ENCODE measurements at places on chromosomes 4 and X.

DNA sequence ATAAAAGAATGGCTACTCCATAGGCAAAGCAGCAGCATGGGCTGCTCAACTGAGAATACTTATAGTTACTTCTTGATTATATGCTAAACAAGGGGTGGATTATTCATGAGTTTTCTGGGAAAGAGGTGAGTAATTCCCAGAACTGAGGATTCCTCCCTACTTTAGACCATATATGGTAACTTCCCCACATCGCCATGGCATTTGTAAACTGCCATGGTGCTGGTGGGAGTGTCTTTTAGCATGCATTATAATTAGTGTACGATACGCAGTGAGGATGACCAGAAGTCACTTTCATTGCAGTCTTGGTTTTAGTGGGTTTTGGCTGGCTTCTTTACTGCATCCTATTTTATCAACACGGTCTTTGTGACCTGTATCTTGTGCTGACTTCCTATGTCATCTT, 141.5 kb downstream of the MAGEB17 start:
- DNase-seq, result no peak

- DNase-seq, result no peak
Observed at GRCh38 chr4:40506492-40506891, 123.2 kb downstream of the RBM47 start.

GRCh38 chr4:185534866-185535611, at the start of gene PDLIM3:
PDLIM3 (minus strand) TSS chr4:185535507; CDS start chr4:185535434, 73 bp downstream.
- no peak for DNase-seq

DNA sequence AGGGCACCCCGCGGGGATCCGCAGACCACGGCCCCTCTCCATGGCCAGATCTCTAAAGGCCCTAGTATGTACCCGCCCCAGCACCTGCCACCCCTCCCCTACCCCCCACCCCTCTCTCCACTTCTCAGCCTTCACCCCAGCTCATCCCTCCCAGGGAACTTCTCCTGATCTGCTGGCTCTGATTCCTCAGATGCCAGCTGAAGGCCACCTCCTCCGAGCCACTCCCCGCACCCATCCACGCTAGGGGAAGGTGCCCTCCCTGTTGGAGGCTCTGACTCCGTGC, 11.9 kb downstream of the PSAPL1 start:
- no peak for DNase-seq

DNA sequence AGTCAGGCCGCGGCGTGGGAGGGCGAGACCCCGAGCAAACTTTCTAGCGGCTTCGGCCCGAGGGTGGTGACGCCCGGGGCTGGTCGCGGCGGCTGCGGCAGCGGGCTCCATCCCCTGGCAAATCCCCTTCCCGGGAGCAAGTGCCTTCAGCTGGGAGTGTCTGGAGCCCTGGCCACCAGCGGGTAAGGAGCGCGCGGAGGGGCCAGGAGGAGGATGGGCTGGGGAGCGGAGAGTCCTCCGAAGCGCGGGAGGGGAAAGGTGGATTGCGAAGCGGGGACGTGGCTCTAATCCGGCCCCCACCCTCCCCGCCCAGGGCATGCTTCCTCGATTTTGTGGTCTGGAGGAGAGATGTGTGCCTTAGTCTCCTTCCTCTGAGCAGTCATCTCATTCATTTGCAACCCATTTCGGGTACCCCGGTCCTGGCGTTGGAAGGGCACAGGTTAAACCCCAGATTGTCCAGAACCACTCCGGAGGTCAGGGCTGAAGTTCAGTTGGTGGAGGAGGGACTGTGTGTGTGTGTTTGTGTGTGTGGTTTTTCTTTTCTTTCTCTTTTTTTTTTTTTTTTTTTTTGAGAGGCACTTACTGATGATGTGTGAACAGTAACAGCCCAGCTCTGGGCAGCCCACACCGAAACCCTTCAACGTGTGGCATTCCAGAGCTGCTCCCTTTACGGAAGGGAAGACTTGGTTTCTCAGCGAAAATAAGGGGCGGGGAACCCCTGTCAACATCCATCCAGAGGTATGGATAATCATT, 516 bp downstream of the SGMS2 start:
- no peak for DNase-seq

- peak; percentile 46 for DNase-seq
Observed at GRCh38 chr4:153151535-153152455, 52.4 kb upstream of the TRIM2 start.

GRCh38 chrX:39661116-39661907, 436.4 kb downstream of the BCOR start:
- DNase-seq, result no peak

GRCh38 chr4:73308286-73308685, 49.7 kb upstream of the ANKRD17 start:
- DNase-seq, result no peak

DNA sequence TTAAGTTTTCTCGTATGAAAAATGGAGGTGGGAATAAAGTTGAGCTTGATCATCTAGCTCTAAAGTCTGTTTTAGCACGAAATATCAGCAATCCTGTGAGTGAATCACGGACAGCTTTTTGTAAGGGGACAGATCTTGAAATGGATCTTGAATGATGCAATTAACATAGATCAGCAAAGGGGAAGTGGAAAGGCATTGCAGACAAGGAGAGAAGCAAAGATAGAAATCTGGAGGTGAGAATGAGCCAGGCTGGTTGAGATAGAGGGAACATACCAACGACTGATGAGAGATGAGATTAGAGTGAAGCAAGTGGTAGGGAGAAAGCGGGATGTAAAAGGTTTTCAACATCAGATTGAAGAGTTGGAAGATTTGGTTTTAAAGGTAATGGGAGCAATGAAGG, 4.6 kb upstream of the DGKK start:
- DNase-seq, result no peak

GRCh38 chr4:96354036-96354712, 514.3 kb downstream of the PDHA2 start:
- no peak for DNase-seq

DNA sequence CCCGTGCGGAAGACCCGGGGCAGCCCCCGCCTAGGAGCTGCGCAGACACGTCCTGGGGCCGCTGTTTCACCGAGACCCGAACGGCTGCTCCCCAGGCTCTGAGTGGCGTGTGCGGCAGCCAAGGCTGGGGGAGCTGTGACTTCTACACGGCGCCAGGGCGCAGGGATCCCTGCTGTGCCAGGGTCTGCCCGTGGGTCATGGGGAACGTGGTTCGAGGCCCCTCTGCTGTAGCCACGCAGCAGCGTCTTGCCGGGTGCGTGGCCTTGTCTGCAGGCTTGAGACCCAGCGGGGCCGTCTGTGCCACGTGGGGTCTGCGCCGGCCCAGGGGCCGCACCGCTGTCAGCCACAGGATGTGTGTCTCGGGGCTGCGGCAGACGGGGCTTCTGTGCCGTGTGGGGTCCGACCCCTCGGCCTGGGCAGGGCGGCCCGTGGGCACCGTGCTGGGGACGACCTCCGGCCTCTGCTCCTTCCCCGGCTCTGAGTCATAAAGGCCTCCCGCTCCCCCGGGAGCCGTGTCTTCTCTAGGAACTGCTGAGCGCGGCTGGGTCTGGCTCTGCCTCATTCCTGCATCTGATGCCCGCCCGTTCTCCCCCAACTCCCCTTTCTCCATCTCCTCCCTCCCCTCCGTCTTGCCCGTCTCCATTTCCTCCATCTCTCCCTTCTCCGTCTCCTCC, 12.7 kb upstream of the GTPBP6 start:
- no peak for DNase-seq

DNA sequence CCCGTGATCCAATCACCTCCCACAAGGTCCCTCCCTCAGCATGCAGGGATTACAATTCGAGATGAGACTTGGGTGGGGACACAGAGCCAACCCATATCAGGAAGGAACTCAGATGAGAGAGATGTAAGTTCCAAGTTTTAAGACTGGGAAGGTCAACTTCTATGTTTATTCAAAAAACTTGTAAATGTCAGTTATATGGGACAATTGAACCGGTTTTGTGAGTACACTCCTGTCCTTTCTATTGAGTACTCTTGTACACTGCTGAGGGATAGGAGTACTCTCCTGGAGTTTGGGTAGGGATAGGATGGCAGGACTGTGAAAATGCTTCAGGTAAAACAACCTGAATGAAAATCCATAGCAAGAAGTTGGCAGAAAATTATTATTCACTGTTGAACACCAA, 239.1 kb downstream of the ZNF674 start:
- DNase-seq, result no peak

GRCh38 chr4:15636818-15637217, 18.3 kb downstream of the FBXL5 start:
- DNase-seq, result no peak

- DNase-seq, result no peak
Observed at GRCh38 chr4:127888559-127888958, 7.9 kb downstream of the PLK4 start.

- DNase-seq, result no peak
Observed at GRCh38 chr4:139676365-139676764, 10.7 kb downstream of the MGST2 start.

GRCh38 chrX:148069759-148070503, 88.8 kb downstream of the FMR1NB start:
- no peak for DNase-seq

- DNase-seq, result no peak
Observed at GRCh38 chrX:42686706-42687105, 91.3 kb downstream of the PPP1R2C start.

GRCh38 chr4:183455431-183456195, 11.2 kb downstream of the CDKN2AIP start:
- DNase-seq, result no peak

DNA sequence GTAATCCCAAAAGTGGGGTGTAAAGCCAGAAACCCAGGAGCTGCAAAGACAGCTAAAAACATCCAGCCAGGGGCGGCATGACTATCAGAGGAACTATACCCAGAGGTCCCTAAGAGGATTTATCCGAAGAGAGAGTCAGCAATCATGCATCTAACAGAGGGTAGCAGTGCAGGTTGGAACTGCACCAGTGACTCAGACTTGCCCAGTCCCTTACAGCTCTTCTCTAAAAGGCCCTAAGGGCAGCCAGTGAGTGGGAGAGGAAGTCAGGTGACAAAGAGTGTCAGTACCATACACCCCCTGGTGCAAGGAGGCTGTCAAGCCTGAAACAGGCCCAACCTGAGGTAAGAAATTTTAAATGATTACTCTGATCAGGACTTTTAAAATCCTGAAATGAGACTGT, 88.1 kb downstream of the CAMK2D start:
- no peak for DNase-seq

DNA sequence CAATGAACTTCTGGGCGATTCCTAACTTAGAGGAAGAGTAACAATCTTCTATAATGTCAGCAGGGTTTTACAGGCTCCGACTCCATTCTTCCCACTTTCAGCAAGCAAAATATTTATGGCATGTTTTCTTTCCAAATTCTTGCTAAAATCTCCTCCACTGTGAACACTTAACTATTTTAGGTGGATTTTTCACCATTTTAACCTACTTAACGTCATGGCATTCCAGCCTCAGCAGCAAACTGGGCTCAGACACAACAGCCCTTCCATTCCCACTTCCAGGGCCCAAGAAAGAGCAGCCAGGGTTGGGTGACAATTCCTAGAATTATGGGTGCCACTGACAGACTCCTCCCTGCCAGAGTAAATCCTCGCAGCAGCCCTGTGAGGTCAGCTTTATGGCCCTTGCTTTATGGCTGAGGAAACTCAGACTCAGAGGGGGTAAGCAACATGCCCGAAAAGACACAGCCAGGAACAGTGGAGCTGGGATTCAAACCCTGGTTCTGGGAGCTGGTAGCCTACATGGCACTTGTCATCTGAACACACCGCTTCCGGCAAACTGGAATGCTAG, 112.8 kb upstream of the MAP3K15 start:
- DNase-seq, result no peak

GRCh38 chrX:106608016-106608415, 3.8 kb upstream of the RADX start:
- DNase-seq, result no peak

DNA sequence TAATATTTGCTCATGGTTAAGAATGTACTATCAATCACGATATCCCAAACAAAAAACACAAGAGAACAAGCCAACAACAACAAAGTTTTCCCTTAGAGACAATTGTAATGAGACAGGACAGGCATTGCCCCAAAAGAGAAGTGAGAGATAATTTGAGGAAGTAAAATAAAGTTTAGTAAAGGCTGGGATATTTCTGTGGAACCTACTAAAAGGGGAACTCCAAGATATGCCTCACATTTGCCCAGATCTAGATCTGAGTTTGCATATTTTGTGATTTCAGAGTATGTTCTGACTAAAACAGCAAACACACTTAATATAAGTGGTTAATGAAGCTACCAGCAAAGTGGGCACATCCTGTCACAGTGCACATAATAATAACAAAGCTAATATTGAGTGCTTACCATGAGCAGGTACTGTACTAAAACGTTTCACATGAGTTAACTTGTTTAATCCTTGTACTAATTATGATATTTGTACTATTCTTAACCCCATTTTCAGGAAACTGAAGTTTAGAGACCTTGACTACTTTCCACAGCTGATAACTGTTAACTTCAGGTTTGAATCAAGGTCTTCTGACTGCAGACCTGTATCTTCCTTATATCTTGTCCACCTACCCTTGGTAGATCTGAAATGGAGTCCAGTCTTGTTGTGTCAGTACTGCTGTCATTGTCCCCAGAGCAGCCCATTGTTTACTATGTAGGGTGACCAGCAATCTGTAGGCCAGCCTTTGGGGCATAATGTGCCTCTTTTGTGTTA, 26.0 kb upstream of the BMP2K start:
- no peak for DNase-seq

GRCh38 chr4:107685740-107686139, 34.3 kb downstream of the PAPSS1 start:
- DNase-seq, result no peak

DNA sequence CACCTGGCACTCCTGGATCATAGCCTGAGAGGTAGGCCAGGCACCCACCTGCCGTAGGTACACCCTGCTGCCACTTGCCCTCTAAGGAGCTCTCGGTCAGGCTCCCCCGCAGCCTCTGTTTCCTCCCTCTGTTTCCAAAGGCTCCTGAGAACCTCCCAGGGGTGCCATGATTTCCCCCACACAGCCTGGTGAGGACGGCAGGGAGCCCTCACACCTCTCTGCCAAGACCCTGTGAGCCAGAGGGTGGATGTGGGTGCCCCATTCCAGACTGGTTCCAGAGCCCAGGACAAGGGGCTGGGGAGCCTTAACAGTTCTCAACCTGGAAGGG, 1.6 kb upstream of the ABLIM2 start:
- no peak for DNase-seq

GRCh38 chrX:107674480-107675364, 46.4 kb downstream of the PRPS1 start:
- peak; percentile 53 for DNase-seq

- DNase-seq, result no peak
Observed at GRCh38 chr4:164937576-164938270, 39.7 kb downstream of the TRIM61 start.

GRCh38 chr4:6229671-6230501, 29.5 kb upstream of the JAKMIP1 start:
- DNase-seq, result no peak

DNA sequence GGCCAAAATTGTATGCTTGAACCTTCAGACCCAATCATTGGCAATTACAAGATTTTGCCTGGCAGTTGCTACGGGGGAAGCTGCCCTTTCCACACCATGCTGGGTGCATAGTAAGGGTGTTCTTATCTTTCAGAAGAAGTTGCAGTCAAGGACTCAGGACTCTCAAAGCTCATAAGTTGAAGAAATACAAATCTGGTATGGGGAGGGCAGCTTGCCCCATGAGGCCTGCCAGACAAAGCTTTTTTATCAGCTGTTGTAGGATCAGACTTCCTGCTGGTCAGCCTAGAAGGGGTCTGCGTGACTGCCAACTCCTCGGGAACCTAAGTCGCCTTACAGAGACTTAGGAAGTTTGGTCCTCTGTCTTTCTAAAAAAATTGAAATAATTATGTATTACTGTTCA, 174.9 kb upstream of the TECRL start:
- no peak for DNase-seq

- DNase-seq, result no peak
Observed at GRCh38 chr4:1998296-1998695, 10.5 kb downstream of the NELFA start.

GRCh38 chr4:181661090-181661489, 582.1 kb upstream of the TENM3 start:
- DNase-seq, result no peak

GRCh38 chrX:43493756-43494155, 162.3 kb upstream of the MAOA start:
- DNase-seq, result no peak

All from cerebellar nuclear complex (tissue), 1 donor.